ENCODE measurements at places on chromosomes 11 and 22.

DNA sequence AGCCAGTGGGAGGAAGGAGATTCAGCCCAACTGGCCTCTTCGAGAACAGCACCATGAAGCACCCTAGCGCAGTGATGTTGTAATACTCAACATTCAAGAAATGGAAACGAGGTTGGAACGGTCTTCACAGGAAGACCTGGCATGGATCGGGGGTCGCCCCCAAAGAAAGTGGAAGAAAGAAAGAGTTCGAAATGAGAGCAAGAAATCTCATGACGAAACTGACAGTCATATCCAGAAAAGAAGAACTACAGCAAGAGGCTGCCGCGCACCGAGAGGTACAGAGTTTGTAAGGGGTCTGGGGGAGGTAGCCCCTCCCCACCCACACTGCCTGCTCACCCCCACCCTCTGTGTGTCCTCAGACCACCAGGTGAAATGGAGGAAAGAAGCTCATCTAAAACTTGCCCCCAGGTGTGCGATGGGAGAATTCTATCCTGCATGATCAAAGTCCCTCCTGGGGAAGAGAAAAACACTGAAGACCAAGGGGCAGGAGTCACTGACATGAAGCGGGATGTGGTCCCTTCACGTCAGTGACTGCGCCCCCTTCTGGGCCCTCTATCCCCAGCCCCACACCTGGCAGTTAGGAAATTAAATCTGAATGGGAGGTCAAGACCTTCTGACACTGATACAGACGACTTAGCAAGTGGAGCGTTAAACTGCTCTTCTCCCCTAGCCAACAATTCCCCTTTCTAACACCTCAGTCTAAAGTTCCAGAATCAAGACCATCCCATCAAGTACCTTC lies 52.9 kb upstream of the SPATA19 start:
- DNase-seq, result no peak

GRCh38 chr11:74953451-74953850 lies 4.4 kb downstream of the SPCS2 start:
- no peak for DNase-seq

- no peak for DNase-seq
Measured at GRCh38 chr22:41364955-41365354, 16.8 kb upstream of the TEF start.

- DNase-seq, result no peak
Measured at GRCh38 chr11:61004761-61005181, 33.3 kb downstream of the CD6 start.

DNA sequence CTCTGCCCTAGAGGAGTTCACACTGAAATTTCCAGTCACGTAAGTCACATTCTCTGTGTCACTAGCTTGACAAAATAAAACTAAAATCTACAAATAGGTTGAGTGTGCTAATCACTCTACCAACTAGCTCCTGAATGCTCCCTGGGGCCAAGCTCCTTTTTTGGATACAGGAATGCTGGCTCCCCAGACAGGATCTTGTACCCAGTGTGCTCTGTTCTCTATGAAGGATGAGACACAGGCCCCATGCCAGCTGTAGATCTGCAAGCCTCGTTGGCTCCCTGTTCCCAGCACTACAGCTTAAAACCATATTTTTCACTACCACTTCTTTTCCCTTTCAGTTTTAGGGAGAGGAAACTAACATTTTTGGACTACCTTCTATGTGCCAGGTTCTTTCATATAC lies 3.7 kb upstream of the IPO7 start:
- DNase-seq, result no peak

DNA sequence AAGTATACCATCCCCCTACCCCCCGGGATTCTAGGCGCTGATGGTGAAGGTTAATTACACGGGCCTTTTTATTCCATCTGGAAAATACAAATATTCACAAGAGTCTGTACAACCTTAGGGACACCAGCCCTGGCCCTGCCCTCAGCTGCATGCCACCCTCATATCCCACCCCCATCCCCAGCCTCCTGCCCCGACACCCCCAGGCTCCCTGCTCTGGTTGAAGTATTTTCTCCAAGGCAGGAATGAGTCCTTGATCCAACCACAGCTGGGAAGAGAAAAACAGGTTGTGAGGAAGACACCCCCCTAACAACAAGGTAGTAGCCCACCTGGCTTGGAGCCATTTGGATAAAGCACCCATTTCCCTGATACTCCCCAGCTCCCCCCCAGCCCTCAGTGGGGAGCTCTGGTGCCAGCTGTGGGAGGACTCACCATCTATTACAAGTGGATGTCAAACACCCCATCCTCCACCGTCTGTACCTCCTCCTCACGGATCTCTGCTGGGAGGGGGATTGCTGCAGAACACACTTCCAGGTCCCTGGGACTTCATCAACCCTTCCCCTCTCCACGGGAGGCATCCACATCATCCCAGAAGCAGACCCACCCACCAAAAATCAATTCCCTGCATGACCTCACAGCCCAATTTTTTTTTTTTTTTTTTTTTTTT lies 4.0 kb upstream of the NRXN2 start:
- DNase-seq, result no peak
